ENCODE measurements at places on chromosomes 5 and 9.

DNA sequence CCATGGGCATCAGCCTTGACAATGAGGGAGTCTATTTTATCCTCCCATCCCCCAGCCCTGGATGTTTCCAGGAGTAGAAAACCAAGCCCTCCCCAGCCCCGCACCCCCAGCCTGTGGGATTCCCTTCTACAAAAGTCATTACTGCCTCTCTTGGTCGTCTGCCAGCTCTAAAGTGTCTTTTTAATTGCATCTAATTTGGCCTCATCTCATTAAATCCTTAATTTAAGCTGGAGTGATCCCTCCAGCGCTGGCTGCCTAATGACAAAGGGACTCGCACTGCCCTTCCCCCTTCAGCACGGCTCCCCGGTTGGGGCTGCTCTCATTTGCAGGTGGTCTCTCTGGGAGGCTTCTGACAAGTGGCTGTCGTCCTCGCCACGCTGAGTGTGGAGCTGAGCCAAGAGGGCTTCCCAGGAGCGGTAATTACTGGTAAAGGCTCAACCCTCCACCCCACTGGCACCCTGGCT, 107.9 kb upstream of the ALDH1B1 start:
- DNase-seq = no peak

- no peak for DNase-seq
These were observed 14.6 kb downstream of the SPATA9 start for GRCh38 chr5:95668216-95668615.

DNA sequence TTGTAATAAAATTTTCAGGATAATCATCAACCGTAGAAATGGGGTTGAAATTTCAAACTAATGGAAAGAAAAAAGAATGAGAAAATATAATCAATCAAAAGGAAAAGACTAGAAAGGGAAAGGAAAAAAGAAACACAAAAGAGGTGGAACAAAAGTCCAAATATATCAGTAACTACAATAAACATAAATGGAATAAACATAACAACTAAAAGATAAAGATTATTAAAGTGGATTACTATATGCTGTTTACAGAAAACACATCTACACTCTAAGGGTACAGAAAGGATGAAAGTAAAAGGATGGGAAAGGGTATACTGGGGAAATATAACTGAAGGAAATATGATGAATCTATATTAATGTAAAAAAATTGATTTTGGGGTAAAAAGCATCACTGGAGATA, 43.0 kb downstream of the AHRR start:
- DNase-seq = no peak

GRCh38 chr5:170357955-170358444, 31.2 kb downstream of the KCNMB1 start:
- no peak for DNase-seq

DNA sequence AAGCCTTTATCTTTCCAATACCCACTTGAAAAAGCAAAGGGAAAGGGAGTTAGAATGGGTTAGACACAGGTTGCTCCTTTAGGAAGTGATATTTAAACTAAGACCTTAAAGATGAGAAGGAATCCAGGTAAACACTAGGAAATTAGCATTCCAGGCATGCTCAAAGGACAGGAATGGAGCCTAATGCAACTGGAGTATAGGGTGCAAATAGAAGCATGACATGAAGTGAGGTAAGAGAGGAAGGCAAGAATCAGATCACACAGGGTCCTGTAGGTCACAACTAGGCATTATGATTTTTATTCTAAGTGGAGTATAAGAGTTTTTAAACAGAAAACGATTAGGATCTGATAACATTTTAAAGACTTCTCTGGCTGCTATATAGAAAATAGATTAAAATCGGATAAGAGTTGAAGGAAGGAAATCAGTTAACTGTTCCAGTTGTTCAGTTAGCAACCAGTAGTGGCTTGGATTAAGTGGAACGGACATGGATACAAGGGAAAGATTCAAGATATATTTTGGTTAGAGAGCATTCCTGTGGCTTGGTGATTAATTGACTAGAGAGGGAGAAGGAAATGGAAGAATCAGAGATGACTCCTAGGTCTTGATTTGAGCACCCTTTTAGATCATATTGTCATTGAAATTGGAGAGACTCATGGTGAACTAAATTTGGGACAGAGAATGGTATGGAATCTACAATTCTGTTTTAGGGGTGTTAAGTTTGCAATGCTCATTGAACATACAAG, 95.9 kb downstream of the FBXO4 start:
- no peak for DNase-seq

All from NCI-H526 (cell line).